Inflammatory macrophage (primary cell): ENCODE measurements at places on chromosomes 11 and 22.

DNA sequence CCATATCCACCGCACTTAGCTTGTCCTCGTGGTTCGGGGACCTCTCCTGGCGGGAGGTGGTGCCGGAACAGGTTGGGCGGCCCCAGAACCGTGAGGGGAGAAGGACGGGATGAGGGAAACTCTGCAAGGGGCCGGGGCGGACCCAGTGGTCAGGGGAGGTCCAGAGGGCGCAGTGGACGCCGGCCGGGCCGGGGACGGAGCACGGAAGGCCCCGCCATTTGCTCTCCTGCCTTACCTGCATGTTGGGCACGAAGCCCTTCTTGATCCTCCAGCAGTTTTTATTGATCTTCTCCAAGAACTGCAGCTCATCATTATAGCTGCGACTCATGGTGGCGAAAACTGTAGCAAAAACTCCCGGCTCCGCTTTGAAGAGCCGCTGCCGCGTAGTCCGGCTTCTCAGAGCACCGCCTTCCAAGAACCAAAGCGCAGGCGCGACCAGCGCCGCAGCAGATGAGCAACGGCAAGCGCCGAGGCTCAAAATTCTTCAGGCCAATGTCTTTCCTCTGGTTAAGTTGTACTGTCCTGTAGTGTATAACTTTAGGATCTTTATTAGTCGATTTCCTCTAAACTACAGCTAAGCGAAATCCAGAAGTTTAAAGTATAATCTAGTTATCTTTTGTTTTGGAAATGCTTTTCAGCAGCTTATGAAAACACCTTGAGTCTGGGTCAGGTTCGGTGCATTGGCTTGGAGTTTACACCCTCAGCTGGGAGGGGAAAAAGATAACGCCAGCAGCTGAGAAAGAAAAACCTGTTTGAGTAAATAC, at the start of gene RTCB:
Gene RTCB (minus strand): TSS at position 419 of the 764 bp plus-strand sequence. CDS start 91 bp downstream, at position 328.
- DNase-seq = peak; percentile 96

DNA sequence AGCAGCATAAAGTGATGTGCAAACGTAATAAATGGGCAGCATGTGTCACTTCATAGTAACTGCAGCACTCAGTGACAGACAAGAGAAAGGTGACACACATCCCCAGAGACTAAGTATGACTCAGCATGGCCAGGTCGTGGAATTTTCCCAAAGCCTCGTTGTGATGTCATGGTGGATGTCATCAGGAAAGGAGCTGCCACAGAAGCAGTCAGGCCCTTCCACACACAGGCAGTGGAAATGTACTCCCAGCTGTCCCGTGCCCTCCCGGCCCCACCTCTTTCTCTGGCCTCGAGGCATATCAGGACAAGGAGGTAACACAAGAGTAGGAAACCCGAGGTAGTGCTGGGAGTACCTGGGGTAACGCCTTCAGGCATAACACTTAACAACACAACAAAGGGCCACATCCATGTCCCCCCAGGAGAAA, 8.1 kb downstream of the PC start:
- DNase-seq = no peak

DNA sequence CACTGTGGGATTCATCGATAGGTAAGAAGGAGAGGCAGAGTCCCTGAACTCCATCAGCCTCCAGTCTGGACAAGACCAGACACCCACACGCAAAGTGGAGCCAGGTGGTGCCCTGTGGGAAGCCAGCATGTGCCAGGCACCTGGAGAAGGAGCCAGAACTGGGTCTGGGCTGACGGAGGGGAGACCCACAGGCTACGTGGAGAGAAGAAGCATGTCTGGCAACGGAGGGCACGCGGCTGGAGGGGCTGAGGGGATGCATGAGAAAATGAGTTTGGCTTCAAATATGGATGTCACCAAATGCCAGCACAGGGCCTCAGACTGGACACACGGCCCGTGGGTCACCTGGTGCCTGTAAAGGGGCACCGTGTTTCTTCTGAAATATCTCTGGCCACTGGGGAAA, 55.7 kb downstream of the LINC01488 start:
- DNase-seq = no peak

GRCh38 chr11:105206633-105207032, 67.1 kb upstream of the CARD18 start:
- no peak for DNase-seq

GRCh38 chr11:61273178-61274078, 21.7 kb downstream of the VWCE start:
- no peak for DNase-seq

- no peak for DNase-seq
Measured at GRCh38 chr11:134669796-134670195, 257.8 kb upstream of the B3GAT1 start.

- DNase-seq = no peak
Measured at GRCh38 chr11:2109541-2110019, 29.6 kb downstream of the IGF2 start.

DNA sequence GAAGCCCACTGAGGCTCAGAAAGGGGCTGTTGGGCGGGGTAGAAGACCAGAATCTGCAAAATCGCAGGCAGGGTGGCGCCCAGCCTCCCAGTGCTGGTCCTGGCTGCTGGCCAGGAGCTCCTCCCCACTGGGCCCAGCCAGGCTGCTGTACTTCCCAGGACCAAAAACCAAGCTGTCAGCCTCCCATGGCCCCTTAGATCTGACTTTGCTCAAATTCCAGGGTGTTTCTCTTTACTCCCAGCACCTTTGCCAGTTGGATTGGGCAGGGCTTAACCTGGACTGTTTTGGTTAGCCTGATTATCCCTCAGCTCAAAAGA, 44.2 kb upstream of the WEE1 start:
- no peak for DNase-seq

DNA sequence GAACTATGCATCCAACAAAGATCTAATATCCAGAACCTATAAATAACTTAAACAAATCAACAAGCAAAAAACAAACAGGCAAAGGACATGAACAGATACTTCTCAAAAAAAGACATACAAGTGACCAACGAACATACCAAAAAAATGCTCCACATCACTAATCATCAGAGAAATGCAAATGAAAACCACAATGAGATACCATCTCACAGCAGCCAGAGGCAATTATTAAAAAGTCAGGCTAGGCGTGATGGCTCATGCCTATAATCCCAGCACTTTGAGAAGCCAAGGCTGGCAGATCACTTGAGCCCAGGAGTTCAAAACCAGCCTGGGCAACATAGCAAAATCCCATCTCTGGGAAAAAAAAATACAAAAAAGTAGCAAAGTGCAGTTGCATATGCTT, 10.7 kb downstream of the SAA4 start:
- DNase-seq = no peak

DNA sequence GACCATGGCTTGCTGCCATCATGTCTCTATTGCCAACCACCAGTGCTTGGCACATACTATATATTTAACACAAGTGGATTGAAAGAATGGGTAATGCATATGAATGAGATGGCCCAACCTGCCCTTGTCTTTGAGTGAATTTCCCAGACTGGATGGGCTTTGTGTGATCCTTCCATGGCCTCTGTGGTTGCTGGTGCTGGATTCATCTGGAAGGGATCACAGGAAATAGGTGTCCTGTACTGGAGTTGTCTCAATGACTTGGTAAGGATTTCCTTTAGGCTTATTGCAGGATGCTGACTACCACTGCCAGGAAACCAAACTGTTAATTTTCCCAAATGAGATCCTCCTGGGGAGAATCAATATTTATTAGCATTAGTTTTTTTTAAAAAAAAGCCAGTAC, 328.6 kb downstream of the TMEM135 start:
- DNase-seq = no peak
